ENCODE measurements at places on chromosomes 5 and 9.

DNA sequence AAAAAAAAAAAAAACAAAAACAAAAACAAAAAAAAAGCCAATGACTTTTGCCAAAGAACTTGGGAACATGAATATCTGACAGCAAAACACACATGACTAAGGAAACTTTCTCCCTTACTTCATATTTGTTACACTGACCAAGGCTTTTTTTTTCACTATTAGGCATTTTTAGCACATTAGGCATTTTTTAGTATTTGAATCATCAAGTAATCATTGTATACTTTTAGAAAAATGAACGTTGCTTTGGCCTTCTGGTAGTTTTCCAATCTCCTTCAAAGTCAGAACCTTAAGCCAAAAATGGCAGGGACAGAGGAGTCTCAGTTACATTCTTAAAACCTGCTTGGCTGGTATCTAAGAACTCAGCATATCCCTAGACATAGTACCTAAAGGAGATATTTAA lies 19.3 kb downstream of the NREP start:
- DNase-seq: no peak

GRCh38 chr5:153365547-153365946 lies 124.9 kb upstream of the GRIA1 start:
- DNase-seq: no peak

- DNase-seq: no peak
These were observed 255.3 kb downstream of the FSTL4 start for GRCh38 chr5:133356984-133357421.

GRCh38 chr5:16061163-16061562 lies 118.4 kb downstream of the MARCHF11 start:
- DNase-seq: no peak

GRCh38 chr9:90967145-90967538 lies 165.5 kb downstream of the SYK start:
- DNase-seq: no peak

DNA sequence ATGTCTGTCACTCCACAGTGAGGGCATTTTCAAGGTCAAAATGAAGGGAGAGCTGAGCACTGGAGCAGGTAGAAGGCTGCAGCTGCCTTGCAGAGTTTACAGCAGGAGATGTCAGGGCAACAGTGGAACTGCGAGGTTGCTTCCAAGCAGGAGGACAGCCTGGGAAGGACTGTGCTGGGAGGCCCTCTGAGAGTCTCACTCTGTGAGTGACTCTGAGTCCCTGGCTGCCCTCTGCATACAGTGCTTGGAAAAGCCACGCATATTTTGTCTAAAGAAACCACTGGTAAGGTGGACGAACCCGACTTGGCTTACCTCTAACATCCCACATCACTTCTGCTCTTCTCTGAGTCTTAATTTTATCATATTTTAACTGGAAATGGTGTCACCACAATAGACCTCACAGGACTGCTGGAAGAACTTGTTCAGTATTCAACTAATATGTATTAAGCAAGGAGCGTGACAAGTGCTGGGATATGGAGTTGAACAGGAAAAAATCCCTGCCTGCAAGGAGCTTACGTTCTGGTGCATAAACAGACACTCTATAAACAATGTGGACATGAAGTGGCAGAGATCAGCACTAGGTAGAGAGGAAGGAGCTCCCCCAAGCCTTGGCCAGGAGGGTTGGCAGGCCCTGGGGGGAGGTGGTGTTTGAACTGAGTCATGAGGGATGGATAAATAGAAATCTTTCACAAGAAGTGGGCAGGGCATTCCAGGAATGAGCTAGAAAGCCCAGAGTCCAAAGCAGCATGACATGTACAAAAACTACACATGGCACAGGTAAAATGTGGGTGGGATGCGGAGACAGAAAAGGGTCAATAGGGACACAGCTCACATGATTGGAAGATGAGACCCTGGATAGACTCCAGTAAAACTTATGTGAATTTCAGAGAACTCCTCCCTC lies 64.0 kb upstream of the FOXE1 start:
- no peak for DNase-seq

DNA sequence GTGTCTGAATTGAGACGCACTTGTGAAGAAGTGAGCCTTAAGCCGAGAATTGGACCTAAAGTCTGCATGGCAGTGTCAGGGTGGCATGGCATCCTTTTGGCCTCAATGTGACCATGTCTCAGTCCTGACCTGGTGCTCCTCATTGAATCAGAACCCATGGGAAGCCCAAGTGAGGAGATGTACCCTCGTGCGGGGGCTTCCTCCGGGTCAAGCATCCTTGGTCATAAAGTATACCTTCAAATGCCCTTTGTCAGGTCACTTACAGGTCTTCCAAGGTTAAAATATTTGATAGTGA lies 202.2 kb downstream of the GADD45G start:
- no peak for DNase-seq

Measured in DMS 273 treated with DMSO at 0.1 percent for 48 hours (cell line).